ENCODE measurements at places on chromosomes 11 and 22. TPM values are rescaled to one million over a fixed set of nuclear protein-coding genes. Genes with fewer than 3 reads are reported as not detected.

Gene LRRC10B
- total RNA-seq: not detected

DNA sequence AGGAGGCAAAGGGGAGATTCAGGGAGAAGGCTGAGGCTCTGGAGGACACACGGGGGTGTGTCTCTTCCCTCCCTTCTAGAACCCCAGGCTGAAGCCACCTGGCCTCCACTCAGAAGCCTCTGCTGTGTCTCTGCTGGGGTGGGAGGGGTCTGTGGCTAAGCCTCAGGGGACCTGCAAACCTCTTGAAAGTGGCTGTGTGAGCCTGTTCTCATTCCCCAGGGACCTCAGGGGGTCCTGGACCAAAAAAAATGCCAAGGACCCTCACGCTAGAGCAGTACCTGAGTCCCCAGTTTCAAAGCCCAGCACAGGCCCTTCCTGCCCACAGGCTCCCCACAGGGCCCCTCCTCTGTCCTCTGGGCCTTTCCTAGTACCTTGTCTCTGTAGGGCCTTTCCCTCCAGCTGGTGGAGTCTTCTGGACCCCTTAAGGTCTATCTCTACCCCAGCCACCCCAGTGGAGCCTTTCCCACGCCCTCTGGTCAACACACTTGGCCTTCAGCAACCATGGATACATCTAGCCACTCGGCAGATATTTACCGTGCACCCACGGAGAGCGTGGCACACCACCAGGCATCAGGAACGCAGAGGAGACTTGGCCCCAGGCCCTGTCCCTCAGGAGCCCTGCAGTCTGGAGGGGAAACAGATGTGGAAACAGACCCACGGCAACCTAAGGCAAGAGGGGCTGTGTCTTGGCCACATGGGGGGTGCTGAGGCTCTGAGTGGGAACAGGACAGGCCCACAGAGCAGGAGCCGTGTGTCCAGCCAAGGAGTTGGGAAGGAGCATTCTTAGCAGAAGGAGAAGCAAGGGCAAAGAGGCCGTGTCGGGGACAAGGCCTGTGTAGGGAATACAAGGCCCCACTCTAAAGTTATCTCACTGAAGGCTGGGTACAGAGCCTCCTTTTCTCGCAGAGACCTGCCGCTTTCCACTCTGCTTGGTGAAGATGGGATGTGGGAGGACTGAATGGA, 18.5 kb downstream of the PLA2G6 start:
- H3K4me3 ChIP-seq: no peak overlapping the region

GRCh38 chr11:33893711-33894397, 2.0 kb upstream of the LMO2 start:
- peaks cover 25% of the 10 kb centered on the region for H3K4me1 ChIP-seq
- H3K27ac ChIP-seq: no peak overlapping the region
- peak overlapping the region; percentile 20 for H3K4me3 ChIP-seq
- no peaks in the 10 kb centered on the region for H3K36me3 ChIP-seq
- H3K27me3 ChIP-seq: no peaks in the 10 kb centered on the region

GRCh38 chr11:119359365-119360214, 13.1 kb upstream of the MFRP start:
- DNase-seq: no peak
- peaks cover 4% of the 10 kb centered on the region for H3K27me3 ChIP-seq
- H3K27ac ChIP-seq: no peak overlapping the region

Measured in CD4-positive, alpha-beta memory T cell (primary cell).